Left colon (tissue), 2 donors: ENCODE measurements at places on chromosomes 11 and 22.

GRCh38 chr11:132496341-132496740, 1036.0 kb downstream of the OPCML start:
- DNase-seq: no peak

GRCh38 chr11:28146123-28146751, 38.0 kb downstream of the METTL15 start:
- no peak for DNase-seq

- DNase-seq: no peak
Measured at GRCh38 chr11:131530407-131530806, 160.0 kb downstream of the NTM start.

- DNase-seq: no peak
Measured at GRCh38 chr11:69799582-69799981, 19.6 kb downstream of the FGF3 start.

DNA sequence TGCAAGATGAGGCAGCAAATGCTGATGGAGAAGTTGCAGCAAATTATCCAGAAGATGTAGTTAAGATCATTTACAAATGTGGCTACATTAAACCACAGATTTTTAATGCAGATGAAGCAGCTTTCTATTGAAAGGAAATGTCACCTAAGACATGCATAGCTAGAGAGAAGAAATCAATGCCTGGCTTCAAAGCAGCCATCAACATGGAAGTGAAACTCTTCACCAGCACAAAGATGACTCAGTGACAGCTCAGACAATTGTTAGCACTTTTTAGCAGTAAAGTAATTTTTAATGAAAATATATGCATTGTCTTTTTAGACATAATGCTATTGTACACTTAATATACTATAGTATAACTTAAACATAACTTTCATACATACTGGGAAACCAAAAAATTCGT, 71.4 kb downstream of the FANCF start:
- no peak for DNase-seq

DNA sequence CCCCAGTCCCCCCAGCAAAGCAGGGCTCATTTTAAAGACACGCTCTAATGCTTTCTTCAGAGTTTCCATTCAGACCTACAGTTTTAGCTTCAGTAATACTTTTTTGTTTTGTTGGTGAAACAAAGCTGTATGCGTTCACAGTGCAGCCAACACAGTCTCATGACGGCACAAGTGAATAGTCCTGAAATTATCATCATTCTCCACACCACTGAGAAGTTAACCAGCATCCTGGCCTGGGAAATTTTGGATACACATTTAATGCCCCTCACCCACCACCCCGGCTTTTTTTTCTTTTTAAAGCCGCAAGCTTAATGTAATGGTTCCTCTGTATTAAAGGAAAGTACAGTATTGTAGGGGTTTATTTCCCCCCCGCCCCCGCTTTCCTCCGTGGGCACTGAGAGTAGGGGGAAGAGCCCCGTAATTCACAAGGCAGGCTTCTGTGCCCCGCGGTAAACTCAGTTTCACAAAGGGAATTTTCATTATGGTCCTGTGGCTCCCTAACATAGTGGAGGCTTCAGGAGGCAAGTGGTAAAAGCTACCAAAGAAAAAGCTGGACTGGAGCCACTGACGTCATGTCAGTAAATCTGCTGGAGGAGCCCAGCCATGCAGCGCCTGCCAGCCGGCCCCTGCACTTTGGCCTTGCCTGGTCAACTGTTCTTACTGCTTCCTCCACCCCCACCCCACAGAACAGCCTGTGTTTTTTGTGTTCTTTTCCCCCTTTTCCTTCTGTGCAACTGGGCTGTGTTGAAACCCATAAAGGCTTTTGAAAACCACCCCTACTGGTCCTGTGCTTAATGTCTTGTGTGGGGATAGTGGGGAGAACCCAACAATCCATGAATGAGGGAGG, 18.2 kb downstream of the TEAD1 start:
- peak; percentile 96 for DNase-seq

DNA sequence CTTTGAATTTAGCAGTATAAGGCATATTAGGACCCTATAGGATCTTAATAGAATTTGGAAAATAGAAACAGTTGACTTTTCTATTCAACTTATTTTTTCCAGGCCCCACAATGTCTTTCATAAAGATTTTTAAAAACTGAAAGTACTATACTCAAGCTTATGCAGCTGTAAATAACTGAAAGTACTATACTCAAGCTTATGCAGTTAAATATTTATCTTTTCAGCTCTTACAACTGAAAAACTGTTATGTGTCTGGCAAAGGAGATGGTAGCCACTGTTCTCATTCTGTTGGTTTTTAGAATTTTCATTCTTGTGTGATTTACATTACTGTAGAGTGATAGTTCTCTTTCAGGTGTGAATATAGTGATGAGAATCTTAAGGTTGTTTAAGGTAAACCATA, 16.5 kb downstream of the HIPK3 start:
- DNase-seq: no peak

DNA sequence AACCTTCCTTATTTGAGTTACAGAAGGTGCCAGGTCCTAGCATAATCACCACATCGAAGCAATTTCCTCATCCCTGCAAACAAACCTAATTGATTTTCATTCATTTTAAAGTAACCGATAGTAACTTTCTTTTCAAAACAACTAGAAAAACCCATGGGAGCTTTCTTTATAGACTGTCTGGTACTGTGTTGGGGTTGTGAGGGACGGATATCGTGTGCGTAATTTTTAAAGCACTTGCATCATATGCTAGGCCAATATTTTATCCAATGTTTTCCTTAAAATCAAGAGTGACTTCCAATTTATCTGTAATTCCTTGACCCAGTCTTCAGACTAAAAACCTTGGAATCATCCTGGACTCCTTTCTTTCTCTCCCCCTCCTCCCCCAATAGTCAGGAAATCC, 271.5 kb upstream of the SESN3 start:
- no peak for DNase-seq

DNA sequence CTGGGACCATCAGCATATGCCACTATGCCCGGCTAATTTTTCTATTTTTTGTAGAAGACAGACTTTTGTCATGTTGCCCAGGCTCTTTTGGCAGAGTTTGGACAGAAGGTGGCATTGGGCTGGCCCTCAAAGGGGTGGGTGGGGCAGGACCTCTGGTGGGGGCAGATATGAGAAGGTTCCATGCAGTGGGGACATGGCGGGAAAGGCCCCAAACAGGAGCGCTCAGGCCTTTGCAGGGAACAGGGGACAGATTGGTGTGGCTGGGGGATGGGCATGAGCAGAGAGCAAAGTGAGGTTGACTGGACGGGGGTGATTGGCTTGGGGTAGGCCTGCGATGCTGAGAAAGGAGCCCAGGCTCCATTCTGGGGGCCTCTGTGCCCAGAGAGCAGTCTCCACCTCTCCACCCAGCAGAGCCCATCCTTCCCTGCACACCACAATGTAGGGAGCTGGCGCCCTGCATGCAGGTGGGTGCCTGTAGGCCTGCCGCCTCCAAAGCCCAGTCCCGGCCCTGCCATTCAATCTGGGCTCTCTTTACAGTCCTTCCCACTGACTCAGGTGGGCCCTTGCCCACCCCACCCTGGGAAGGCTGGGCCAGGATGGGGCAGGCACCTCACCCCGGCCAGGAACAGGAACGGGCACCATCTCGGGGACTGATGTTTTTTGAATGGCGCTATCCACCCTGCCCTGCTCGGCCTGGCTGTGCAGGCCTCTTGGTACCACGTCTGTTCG, 98.7 kb downstream of the MORC2 start:
- no peak for DNase-seq

DNA sequence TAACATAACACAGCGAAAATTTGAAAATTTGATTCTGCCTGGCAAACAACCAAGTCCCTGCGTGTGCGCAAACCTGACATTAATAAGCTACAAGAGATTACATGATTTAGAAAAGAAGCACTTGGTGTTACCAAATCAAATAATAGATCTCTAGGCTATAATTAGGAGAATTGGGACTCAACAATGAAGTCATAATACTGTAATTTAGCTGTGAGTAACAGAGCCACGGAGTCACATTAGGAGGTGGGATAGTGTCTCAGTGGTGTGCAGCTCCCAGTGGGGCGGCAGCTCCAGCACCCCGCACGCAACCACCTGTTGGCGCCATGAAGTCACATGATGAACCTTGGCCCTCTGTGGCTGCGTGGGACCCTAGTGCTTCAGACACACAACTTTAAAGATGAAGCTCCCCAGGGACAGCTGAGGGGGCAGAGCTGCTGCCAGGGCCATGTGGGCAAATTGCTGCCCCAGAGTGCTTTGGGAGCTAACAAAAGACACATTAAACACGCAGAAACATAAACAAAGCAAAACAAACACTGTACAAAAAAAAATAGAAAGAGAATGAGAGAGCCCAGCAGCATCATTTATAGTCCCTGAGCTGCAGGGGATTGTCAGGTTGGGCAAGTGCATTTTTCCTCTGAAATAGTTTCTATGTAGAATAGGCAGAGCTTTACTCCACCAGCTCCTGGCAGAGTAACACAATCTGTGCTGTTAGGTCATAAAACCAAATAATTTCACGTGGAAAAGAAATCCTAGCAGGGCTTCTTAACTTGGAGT, 605.6 kb downstream of the SOX6 start:
- no peak for DNase-seq

GRCh38 chr11:43234881-43235280, 76.9 kb upstream of the API5 start:
- DNase-seq: no peak

- no peak for DNase-seq
Measured at GRCh38 chr11:94664346-94664745, 97.2 kb downstream of the PIWIL4 start.

- no peak for DNase-seq
Measured at GRCh38 chr22:48282804-48283203, 1520.4 kb downstream of the TBC1D22A start.

GRCh38 chr11:120057595-120058581, 80.0 kb downstream of the TRIM29 start:
- DNase-seq: peak; percentile 18

- peak; percentile 46 for DNase-seq
Measured at GRCh38 chr11:65662247-65662798, 393 bp downstream of the RELA start.

GRCh38 chr11:74297484-74297883, 14.0 kb downstream of the P4HA3 start:
- no peak for DNase-seq

DNA sequence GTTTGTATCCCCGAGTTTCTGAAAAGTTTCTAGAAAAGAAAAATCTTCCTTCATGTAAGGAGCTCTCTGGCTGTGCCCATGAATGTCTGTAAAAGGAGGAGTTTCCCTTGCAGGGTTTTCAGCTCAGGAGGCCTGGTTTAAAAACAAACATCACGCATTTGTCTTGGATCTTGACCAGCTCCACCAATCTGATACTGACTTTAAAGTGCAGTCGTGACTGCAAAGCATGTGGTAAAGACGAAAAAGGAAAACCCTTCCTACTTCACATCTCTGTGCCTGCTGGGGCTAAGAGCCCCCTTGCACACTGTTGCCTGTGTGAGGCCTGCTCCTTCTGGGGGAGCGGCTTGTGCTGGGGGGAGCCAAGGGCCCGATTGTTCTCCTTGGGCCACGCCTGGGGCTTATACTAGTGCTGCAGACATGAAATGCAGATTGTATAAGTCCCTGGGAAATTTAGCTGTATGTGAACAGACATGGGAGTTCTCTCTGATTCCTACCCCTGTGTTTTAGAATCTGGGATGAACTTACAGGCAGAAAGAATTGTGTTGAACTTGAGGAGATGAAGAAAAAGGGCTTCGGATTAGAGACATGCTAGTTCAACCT, 62.1 kb downstream of the ADAMTS15 start:
- DNase-seq: no peak

GRCh38 chr11:72578051-72578450, 96.2 kb downstream of the PDE2A start:
- no peak for DNase-seq

GRCh38 chr11:113615773-113616172, 90.3 kb downstream of the TMPRSS5 start:
- no peak for DNase-seq

GRCh38 chr11:130523609-130524008, 75.2 kb downstream of the ADAMTS15 start:
- DNase-seq: no peak

- peak; percentile 80 for DNase-seq
Measured at GRCh38 chr11:75140269-75141138, 10.4 kb upstream of the SLCO2B1 start.

DNA sequence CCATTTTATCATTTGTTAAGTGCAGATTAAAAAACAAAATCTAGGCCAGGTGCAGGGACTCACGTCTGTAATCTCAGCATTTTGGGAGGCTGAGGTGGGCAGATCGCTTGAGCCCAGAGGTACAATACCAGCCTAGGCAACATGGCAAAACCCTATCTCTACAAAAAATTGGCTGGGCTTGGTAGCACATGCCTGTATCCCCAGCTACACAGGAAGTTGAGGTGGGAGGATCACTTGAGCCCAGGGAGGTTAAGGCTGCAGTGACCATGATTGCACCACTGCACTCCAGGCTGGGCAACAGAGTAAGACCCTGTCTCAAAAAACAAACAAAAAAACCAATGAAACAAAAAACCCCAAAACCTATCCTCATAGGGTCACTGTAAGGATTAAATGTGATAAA, 32.9 kb downstream of the HIRA start:
- no peak for DNase-seq

DNA sequence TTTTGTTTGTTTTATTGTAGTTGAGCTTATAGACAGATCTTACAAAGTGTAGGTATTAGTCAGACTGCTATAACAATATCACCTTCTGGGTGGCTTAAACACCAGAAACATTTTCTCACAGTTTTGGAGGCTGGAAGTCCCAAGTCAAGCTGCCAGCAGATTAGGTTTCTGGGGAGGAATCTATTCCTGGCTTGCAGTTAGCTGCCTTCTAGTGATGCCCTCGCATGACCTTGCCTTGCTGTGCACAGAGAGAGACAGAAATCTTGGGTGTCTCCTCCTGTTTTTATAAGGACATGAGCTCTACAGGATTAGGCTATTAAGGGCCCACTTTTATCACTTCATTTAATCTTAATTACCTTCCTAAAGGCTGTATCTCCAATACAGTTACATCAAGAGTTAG, 1635.2 kb downstream of the FAM181B start:
- no peak for DNase-seq

DNA sequence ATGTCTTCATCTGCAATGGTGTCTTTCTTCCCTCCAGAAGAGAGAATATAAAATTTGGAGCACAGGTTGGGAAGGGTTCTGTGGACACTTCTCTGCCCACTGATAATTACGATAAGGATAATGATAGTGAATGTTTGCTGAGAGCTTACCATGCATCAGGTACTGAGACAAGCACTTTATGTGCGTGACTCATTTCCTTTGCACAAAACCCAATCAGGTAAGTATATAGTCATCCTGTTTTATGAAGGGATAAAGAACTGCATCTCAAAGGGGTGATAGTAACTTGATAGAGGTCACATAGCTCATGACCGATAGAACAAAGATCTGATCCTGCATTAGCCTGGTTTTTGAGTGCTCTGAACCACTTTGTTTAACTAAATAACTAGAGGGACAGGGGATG, 9.4 kb downstream of the DRD2 start:
- no peak for DNase-seq
